ENCODE measurements at places on chromosomes 11 and 22.

DNA sequence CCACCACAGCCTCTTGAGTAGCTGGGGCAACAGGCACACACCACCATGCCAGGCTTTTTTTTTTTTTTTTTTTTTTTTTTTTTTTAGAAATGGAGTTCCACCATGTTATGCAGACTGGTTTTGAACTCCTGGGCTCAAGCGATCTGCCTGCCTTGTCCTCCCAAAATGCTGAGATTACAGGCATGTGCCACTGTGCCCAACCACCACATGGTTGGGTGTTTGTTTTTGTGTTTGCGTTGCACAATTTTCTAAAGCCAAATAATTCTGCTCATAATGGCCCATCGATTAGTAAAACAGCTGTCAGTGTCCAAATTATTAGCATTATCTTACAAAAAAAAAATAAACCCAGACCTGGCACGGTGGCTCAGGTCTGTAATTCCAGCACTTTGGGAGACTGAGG, 65.8 kb downstream of the DDIAS start:
- DNase-seq: no peak

- DNase-seq: peak; percentile 48
Observed at GRCh38 chr11:101617735-101618332, 34.0 kb upstream of the TRPC6 start.

DNA sequence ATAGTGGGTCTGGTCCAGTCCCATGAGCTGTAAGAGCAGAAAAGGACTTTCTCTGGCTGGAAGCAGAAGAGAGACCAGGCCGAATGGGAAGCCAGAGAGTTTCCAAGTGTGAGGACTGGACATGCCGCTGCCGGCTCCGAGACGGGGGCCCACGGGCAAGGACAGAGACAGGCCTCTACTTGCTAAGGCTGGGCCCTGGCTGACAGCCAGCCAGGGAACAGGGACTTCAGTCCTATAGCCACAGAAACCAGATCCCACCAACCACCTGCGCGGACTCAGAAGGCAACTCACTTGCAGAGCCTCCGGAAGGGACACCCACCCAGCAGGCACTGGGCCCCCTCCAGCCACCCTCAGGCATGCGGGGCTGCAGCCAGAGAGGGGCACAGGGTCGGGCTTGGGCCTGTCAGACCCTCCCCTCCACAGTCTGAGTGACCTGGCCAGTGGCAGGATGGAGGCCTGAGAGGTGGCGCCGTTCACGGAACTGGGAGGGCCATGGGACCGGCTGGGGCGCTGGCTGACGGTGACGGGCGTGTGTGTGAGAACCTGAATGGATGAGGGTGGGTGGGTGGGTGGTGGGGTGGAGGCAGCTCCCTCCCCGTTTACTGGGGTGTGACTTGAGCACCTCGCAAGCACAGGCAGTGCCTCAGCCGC, 47.8 kb upstream of the A4GALT start:
- no peak for DNase-seq

DNA sequence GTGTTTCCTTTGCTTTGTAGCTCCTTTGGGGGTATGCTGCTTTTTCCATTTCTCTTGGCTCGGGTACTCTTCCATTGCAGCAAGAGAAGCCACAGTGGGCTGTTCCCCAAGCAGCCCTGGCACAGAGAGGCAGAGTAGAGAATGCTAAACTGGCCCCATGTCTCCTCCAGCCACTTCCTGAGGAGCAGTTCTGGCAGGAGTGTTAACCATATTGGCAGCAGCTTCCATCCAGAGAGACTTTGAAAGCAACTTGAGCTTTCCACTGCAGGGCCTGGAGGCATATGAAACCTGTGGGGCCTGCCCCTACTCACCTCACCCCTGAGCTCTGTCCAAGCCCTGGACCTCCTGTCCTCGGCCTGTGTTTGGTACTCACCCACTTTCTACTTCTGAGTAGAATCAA, 61.8 kb downstream of the ALX4 start:
- DNase-seq: no peak

DNA sequence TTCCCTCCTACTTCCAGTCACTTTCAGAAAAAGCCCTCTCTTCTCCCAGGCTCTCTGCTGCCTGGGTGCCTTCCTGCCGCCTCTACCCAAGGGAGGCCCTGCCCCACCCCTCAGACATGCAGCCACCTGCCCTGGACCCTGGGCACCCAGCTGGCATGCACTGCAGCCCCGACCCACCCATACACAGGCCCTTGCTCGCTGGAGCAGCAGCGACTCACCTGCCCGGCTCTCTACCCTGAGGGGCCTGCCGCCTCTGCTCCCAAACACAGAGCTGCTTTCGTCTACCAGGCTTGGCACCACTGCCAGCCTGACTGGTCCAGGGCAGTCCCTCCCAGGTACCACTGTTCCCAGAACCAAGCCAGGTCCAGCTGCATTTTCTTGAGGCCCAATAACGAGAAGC, 1.2 kb upstream of the TSSK2 start:
- no peak for DNase-seq

All from fibroblast of skin of back (primary cell).